Activated T-helper 9 cell treated with anti-CD3 and anti-CD28 coated beads, Interleukin-2, amount 50 U/mL, for 16 hours (primary cell): ENCODE measurements at places on chromosomes 6 and 20.
A peak's percentile ranks its signal among the peaks of the same experiment; 100 is the strongest.

DNA sequence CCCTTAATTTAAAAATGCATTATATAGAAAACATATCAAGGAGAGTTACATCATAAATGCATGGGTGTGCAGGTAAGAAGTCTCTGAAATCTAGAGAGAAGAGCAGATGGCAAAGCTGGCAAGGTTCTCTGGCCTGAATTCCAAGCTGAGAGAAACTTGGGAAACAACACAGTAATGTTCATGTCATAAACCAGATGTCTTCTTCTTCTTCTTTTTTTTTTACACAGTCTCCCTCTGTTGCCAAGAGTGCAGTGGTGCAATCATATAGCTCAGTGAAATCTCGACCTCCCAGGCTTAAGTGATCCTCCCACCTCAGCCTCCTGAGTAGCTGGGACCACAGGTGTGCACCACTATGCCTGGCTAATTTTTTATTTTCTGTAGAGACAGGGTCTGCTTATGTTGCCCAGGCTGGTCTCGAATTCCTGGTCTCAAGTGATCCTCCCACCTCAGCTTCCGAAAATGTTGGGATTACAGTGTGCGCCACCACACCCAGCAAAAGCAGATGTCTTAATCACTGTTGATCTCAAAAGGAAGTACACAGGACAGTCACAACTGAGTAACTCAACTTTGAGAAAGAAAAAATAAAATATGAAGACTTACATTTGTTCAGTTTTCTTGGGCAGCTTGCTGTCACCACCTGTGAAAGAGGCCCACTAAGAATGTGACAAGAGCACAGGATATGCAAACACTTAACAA, 77.3 kb downstream of the DNAAF9 start:
- no peak for DNase-seq

GRCh38 chr6:650098-650497, 6.8 kb downstream of the HUS1B start:
- no peak for DNase-seq

GRCh38 chr20:35773154-35773751, 1.4 kb downstream of the PHF20 start:
- peak; percentile 15 for DNase-seq

GRCh38 chr20:57389695-57390603, 1.2 kb upstream of the RBM38 start:
- DNase-seq: peak; percentile 52

GRCh38 chr6:41519305-41519744, 26.9 kb upstream of the FOXP4 start:
- no peak for DNase-seq

GRCh38 chr6:15441215-15441868, 195.5 kb downstream of the JARID2 start:
- DNase-seq: no peak

DNA sequence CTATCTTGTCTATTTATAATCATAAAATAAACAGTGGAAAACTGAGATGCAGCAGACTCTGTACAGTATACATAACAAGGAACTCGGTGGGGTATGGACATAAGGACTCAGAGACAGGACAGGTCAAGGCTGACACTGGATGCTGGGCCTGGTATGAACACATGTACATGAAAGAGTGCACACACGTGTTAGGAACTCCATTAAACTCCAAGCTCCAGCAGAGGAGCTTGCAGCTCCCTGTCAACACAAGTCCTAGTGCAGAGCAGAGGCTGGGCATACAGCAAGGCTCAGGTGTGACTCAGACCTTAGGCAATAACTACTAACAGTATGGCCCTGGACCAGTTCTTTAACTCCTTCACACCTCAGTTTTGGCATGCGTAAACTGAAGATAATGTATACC, 17.1 kb downstream of the NAPB start:
- DNase-seq: no peak

DNA sequence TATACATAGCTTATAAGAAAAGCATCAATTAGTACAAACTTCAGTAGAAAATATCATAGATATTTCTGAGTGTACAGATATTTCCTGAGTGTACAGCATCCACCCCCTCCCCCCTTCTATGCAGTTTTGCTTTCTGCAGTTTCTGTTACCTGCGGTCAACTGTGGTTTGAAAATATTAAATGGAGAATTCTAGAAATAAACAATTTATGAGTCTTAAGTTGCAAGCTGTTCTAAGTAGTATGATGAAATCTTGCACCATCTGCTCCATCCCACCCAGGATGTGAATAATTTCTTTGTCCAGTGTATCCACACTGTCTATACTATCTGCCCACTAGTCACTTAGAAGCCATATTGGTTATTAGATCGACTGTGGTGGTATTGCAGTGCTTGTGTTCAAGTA, 15.8 kb upstream of the GPR63 start:
- DNase-seq: no peak

DNA sequence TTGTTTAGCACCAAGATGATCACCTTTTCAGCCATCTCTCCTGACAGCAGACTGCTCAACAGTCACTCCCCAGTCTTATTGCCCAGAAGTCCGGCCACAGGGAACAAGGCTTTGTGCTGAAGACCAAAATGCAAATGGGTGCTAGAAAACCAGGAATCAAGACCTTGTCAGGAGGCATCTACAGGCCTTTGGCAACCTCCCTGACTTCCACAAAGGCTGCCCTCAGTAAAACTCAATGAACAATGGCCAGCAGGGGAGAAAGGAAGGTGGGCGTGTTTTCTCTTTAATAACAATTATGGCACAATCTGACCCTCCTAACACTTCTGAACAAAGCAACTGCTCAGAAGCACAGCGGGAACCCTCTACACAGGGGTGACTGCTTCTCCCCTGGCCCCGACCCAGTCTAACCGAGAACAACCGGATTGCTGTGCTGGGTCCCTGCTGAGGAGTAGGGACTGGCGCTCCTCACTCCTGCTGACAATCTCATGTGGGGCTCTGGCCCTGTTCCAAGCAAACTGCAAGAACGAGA, 41.6 kb downstream of the PLCG1 start:
- no peak for DNase-seq
